ENCODE measurements at places on chromosomes 3 and 15.

DNA sequence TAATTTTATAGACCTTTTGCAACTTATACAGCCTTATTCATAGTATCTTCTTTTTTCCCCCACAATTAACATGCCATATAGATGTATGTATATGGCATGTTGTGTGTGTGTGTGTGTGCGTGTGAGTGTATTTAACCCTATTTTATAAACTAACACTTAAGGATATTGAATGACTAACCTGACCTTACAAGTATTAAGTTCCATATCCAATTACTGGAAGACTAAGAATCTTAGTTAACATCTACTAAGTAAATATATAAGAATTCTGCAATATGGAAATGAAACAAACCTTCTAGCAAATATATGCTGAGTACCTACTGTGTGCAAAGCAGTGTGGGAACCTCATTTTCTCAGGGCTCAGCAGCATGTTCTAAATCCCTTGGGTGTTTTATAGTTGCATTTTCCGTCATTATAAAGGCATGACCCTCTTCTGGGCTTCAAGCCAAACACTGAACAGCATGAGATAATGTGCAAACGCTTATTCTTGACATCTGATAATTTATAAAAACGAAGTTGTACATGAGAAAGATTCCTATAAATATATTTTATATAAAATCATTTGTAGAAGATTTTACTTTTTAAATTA, 105.5 kb downstream of the NLGN1 start:
- no peak for DNase-seq

- DNase-seq = no peak
Observed at GRCh38 chr15:73996267-73996666, 1.8 kb downstream of the PML start.

DNA sequence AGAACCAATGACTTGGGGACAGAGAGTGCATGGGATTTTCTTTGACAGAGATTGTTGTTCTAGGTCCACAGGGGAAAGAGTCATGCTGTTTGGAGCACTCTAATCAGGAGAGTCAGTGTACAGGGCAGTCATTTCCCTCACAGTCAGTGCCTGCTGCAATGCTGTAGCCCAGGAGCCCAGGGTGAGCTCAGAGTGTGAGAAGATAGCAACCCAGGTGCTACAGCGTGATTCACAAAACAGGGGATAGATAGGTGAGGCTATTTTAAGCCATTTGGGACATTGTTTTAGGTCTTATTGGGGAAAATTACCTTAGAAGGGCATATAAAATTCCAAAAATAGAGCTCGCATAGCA, 37.3 kb downstream of the LNP1 start:
- DNase-seq = no peak

GRCh38 chr3:183098536-183099025, 715 bp downstream of the MCCC1 start:
- no peak for DNase-seq

- DNase-seq = no peak
Observed at GRCh38 chr3:166123576-166123975, 286.4 kb upstream of the BCHE start.

DNA sequence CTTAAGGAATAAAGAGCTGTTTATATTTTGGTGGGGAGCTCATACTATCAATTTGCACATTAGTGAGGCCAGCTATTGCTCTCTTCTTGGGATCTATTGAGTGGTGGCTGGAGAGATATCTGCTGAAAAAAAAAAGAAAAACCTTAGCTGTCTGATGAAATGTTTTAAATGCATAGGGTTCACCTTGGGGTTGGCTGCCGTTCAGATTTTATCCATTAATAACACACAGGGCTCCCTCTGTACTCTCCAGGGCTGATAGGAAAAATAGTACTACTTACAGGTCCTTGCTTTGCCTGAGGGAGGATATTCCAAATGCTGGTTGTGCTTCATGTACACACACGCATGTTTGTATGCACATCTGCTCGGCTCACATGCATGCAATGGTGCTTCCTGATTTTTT, 803.7 kb downstream of the MCTP2 start:
- DNase-seq = no peak

GRCh38 chr15:80501476-80501875, 97.3 kb downstream of the ARNT2 start:
- no peak for DNase-seq

Data from stimulated activated CD4-positive, alpha-beta T cell treated with anti-CD3 and anti-CD28 coated beads, Interleukin-12 subunit alpha, Interleukin-12 subunit beta, amount 100 ng/mL, for 4 hours (primary cell).